ENCODE measurements at places on chromosomes 12 and 14.

DNA sequence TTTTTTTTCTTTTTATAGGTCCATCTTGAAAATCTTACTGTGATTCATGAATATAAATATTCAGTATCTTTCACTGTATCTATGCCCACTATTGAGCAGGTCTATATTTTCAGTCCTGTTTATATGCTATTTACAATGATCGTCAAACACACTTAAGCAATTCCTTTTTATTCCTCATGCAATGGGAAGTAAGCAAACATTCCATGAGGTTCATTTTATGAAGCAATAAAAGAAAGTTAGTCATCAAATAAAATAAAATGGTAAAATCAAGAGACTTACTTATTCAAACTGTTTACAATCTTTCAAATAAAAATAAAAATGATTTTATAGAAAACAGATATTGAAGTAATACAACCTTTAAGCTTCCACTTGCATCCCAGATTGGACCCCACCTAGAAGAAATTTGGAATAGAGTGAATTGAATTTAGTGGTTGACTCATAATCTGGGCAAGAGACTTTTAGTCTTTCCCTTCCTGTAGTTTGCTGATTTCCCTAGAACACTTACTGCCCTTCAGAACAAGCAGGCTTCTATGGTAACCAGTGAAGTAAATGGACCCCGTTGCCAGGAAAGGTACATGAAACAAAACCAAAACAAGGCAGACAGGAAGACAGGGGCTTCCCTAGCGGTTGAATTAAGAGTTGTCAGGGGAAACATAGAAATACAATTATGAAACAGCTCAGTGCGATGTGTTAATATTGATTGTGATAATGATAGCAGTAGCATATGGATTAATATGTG is 241.0 kb upstream of the ATP2B1 start:
- no peak for DNase-seq

DNA sequence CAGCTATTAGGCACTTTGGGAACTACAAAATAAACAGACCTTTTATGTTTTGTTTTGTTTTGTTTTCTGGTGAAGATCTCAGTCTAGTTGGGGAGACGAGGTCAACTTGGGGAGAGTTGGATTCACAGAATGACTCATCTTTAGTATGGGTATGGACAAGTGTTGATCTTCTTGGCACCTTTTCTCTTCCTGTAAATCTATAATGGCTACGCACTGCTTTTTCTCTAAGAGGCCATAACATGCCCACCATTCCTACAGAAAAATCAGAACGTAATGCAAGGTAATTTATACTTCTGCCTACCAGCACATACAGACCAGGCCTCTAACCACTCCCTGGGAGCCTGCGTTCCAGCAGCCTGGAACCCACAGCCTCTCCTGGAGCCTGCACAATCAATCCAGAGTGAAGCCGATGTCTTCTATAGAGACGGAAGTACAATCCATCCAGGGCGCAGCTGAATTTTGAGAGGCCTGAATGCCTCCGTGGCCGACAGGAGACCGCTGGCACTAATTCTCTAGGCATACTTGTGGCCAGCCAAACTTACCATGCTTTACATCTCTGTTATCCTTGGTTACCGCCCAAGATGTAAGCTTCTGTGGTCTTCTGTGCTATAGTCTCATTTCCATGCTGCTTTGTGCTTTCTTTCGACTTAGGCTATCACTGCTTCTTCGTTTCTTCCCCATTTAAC is 717 bp downstream of the PPHLN1 start:
- DNase-seq, result no peak

DNA sequence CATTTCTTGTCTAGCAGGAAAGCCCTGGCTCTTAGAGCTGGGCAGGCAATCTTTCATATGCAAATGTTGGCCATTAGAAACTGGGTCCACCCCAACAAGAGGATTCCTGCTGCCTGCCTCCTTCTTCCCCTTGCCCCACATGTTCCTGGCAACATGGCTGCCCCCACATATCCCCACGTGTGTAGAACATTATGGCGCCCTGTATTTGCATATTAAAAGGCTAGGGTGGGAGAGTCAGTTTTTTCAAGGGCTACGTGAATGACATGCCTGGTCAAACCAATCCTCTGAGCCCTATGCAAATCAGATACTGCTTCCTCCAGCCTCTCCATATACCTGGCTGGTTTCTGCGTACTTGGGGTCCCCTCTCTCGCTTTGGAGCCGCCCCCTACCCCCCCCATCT is 514.0 kb downstream of the FUT8 start:
- no peak for DNase-seq

GRCh38 chr12:62684570-62685295 is 218.1 kb downstream of the MON2 start:
- no peak for DNase-seq

DNA sequence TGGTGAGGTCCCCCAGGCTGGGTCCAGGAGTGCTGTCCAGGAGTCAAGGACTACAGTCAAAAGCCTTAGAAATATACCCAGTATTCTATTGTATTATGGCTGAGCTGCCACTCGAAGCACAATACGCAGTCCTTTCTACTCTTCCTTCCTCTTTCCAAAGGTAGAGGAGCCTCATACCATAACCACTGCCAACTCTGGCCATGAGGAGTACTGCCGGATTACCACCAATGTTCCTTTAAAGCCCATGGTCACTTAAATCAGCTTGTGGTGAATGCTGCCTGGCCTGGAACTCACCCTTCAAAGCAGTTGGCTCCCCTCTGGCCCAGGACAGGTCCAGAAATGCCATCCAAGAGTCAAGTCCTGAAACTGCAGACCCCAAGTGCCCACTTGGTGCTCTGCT is 425.4 kb downstream of the SLC16A7 start:
- DNase-seq, result no peak

GRCh38 chr12:113424456-113424855 is 2.3 kb downstream of the SDSL start:
- no peak for DNase-seq

GRCh38 chr14:55427439-55427838 is 13.0 kb downstream of the TBPL2 start:
- no peak for DNase-seq

- no peak for DNase-seq
These were observed 19.2 kb upstream of the CACNA2D4 start for GRCh38 chr12:1937481-1938224.

- no peak for DNase-seq
These were observed 5.9 kb upstream of the NEDD1 start for GRCh38 chr12:96901175-96901574.

GRCh38 chr14:74377976-74378690 is 29.9 kb downstream of the VRTN start:
- DNase-seq, result no peak

GRCh38 chr14:24991288-24991687 is 58.7 kb downstream of the STXBP6 start:
- no peak for DNase-seq

DNA sequence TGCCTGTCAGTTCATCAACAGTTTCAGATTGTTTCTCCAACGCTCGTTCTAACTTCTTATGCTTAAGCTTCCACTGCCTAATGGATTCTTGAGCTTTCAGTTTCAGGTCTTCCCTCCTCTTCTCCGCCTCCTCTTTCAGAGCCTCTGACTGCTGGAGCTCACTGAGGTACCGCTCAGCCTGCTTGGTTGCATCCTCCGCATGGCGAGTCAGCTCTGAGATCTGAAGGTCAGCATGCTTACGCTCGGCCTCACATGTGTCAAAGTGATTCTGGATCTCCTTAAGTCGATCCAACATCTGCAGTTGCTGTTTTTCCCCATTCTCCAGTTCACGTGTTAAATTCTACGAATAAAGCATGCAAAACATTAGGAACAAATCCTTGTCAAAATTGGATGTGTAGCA is 148.8 kb downstream of the CEP128 start:
- no peak for DNase-seq

- DNase-seq, result no peak
These were observed 227.1 kb downstream of the MSRB3 start for GRCh38 chr12:65505386-65506121.

DNA sequence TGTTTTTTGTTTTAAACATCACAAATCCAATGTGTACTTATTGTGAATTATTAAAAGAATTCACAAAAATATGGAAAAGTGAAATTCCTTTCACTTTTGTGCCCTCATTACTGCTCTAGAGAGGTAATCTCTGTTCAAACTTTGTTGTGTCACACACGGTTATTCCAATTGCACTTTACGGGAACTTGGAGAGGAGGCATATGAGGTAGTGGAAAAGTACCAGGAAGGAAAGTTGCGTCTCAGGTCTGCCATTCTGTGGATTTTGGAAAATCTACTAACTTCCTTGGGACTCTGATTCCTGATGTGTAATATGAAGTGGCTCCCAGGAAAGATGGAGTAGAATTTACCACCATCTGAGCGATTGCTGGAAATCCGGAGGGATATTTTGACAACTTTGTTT is 90.9 kb upstream of the DCN start:
- no peak for DNase-seq

- no peak for DNase-seq
These were observed 123.3 kb downstream of the KICS2 start for GRCh38 chr12:64098709-64099354.

DNA sequence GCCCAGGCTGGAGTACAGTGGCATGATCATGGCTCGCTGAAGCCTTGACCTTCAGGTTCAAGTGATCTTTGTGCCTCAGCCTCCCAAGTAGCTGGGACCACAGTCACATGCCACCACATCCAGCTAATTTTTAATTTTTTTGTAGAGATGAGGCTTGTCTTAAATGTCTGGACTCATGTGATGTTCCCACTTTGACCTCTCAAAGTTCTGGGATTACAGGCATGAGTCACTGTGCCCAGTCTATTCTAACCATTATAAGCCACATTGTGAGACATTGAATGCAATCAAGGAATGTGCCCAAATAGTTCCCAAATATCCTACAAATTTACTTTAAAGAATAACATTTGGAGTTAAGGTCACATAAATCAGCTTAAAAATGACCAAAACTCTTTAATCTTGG is 130.7 kb upstream of the ARID2 start:
- DNase-seq, result no peak

GRCh38 chr12:113823016-113823415 is 143.1 kb downstream of the RBM19 start:
- no peak for DNase-seq

GRCh38 chr14:57930241-57930975 is 64.5 kb upstream of the SLC35F4 start:
- DNase-seq, result no peak
